Nephron progenitor cell (in vitro differentiated cells): ENCODE measurements at places on chromosomes 12 and 14.

GRCh38 chr12:106434526-106434925 is 77.0 kb downstream of the POLR3B start:
- no peak for DNase-seq

- no peak for DNase-seq
Measured at GRCh38 chr14:30521899-30522736, 36.8 kb upstream of the G2E3 start.

DNA sequence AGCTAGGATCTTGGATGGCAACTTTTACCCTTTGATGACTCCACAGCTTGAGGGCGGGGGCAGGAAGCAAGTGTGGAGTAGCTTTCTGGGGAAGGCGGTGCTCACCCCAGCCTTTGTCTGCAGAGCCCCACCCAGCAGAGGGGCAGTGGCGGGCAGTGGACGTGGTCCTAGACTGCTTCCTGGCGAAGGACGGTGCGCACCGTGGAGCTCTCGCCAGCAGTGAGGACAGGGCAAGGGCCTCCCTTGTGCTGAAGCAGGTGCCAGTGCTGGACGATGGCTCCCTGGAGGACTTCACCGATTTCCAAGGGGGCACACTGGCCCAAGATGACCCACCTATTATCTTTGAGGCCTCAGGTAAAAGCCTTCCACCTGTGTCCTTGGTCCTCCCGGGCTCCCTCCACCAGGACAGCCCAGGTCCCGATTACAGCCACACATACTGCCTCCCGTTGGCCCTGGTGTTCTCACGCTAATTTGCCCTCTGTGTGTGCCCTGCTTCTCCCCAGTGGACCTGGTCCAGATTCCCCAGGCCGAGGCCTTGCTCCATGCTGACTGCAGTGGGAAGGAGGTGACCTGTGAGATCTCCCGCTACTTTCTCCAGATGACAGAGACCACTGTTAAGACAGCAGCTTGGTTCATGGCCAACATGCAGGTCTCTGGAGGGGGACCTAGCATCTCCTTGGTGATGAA is 1.2 kb downstream of the TAPBPL start:
- no peak for DNase-seq

DNA sequence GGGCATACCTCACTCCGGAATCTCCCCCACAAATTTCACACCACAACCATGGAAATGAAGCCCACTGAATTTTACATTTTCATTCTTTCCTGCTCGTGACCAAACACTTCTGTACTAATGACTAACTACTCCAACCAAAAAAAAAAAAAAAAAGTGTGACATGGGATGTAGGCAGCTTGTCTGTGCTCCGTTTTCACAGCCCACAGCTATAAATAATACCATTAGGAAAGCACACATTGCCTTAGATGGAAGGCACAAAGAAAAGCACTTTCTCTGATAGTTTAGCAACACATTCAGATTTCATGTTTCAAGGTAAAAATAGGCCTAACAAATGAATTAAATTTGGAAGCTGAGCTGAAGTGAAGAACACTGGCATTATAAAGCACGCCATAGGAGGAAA is 42.5 kb downstream of the DUSP6 start:
- DNase-seq: no peak

DNA sequence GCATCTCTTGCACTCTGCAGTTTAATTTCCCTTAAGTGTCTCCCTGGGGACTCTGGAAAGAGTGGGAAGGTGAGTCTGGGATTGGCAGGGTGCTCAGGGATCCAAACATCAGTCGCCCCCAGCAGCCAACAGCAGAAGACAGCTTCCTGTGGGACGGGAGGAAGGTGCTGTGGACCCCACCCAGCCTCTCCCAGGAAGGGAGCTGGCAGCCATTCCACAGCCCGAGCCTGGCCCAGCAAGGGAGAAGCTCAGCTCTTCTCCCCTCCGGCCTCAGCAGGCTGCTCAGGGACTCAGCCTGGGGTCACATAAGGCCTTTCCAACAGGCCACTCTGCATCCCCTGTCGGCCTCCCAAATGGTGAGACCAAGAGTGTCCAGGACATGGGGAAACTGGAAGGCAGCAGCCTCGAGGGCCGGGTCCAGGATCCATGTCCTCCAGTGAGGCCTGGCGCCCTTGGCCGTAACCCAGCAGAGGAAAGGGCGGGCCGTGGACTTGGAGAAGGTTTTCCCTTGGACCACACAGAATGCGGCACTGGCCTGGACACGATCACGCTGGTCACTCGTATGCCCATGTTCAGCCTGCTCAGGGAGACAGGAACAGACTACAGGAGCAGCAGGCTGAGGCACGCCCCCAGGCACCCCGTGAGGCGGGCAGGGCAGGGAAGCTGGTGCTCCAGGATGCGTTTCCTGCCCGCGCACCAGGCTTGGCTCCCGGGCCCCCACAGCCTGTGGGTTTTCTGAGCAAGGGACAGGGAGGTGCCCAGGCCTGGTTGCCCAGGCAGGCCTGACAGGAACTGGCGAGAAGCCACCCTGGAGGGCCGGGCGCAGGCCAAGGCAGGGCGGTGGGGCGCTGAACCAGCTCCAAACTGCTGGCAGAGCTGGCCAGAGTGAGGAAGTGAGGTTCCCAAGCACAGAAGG is 3.5 kb downstream of the XRCC3 start:
- no peak for DNase-seq

- no peak for DNase-seq
Measured at GRCh38 chr14:99635116-99635515, 9.8 kb upstream of the HHIPL1 start.

- DNase-seq: no peak
Measured at GRCh38 chr12:66365718-66366490, 63.6 kb downstream of the HELB start.

DNA sequence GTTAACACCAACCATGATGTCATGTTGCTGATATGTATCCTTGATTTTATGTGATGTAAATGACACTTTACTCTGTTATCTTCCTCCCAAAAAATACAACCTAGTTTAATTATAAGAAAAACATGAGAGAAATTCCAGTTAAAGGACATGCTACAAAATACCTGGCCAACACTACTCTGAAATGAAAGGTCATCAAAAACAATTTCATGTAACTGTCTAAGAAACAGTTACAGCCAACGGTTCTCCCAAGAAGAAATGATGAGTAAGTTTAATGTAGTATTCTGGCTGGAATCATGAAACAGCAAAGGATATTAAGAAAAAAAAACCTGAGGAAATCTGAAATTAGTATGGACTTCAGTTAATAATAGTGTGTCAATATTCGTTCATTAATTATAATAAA is 653.3 kb upstream of the FOXG1 start:
- no peak for DNase-seq

- no peak for DNase-seq
Measured at GRCh38 chr12:29728030-29728429, 55.7 kb downstream of the TMTC1 start.

DNA sequence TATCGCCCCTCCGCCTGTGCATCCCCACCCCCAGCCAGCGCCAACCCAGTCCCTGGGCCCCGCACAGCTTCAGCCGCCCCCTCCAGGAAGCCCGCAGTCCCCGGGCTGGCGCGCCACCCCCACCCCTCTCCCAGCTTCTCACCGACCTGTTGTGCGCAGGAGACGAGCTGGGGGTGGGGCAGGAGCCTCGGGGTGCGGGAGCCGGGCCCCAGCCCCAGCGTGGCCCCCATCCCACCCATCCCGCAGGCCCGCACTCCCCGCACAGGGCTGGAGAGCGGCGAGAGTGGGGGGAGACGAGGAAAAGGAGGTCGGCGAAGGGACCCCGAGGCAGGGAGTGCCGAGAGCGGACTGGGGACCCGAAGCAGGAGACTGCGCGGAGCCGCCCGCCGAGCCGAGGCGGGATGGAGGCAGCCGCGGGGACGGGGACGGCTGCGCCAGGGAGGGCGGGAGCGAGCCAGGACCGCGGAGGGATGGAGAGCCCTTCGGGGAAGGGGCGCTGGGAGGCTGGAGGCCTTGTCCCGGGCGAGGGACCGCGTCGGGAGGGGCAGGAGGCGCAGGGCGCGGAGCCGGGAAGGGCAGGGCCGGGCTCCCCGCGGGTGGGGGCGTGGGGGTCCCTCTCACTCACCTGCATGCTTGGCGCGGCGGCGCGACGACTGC is 498 bp downstream of the PIANP start:
- DNase-seq: peak; percentile 65

DNA sequence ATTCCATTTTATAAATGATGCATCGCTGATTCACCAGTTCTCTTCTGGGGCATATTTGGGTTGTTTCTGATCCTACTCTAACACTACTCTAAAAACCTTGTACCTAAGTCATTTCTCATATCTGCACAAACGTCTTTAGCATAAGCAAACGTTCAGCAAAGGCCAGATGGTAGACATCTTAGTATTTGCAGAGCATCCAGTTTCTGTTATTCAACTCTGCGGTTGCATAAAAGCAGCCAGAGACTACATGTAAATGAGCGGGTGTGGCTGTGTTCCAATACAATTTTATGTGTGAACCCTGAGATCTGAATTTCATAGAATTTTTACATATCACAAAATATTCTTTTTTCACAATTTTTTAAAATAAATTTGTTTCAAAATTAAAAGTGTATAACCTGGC is 22.8 kb upstream of the MMP17 start:
- no peak for DNase-seq

DNA sequence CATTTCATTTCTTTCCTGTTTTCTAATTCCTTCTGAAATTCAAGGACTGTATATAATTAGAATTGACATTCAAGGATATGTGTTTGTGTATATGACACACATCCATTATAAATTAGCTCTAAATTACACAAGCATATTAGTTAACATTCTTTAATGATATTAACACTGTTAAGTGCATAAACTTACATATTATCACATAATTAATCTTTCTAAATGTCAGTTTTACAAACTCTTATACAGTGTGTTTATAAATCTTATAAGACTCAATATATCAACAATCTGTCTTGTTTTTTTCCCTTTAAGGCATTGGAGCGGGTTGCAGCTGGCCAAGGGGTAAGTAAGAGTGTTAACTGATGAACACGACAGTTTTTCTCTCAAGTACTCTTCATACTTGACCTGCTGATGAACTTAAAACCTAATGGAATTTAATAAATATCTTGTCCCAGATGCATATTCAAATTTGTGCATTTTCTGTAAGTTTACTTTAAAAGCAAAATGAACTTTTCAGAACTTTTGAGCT is 76.1 kb downstream of the METTL25 start:
- no peak for DNase-seq

GRCh38 chr12:93109551-93110203 is 180.6 kb upstream of the EEA1 start:
- DNase-seq: peak; percentile 39

DNA sequence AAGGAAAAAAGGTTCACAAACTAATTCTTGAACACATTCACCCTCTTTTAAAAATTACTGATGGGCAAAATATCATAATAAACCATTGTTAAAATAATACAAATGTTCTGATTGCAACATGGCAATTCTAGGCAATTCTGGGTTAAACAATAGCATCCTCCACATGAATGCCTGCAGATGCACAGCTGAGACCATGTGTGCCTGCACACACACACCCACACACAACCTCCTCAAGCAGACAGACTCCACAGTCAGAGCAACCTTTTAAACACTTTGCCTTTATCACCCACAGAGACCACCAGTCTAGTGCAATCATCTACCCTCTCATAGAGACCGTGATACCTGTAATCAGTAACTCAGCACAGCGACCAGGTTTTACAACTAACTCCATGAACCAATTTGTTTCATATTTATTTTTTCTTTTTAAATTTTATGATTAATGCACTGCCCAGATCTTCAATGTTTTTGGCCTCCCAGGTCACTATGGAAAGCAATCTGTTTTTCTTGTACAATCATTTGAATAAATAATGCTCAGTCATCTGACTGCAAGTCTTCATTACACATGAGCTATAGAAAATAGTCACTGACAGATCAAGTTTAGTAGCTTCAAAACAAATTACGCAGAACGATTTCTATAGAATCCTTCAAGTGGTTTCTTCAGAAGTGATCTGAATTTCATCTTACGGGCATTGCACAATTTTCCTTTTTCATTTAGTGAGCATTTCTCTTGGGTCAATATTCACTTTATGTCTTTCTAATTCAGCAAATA is 105.8 kb downstream of the PRKD1 start:
- no peak for DNase-seq

GRCh38 chr14:103067231-103067954 is 10.0 kb upstream of the CDC42BPB start:
- DNase-seq: no peak

- no peak for DNase-seq
Measured at GRCh38 chr12:6810758-6811157, 10.9 kb upstream of the GPR162 start.

- DNase-seq: no peak
Measured at GRCh38 chr12:45509621-45510020, 219.9 kb upstream of the ARID2 start.

DNA sequence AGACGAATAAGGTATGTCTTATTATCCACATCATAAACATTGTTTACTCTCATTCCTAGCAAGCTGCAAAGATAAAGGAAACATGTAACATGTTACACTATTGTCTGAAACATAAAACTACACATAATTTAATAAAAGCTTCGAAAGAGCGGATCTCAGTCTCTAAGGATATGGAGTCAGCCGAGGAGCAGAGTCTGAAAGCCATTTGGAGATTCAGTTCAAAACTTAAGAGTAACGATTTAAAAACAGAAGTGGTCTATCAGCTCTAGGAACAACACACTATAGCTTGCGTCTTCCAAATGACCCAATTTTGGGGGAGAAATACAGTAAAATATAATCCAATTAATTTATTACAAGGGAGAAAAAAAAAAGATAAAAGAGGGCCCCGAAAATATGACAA is 775 bp downstream of the NEMF start:
- no peak for DNase-seq

DNA sequence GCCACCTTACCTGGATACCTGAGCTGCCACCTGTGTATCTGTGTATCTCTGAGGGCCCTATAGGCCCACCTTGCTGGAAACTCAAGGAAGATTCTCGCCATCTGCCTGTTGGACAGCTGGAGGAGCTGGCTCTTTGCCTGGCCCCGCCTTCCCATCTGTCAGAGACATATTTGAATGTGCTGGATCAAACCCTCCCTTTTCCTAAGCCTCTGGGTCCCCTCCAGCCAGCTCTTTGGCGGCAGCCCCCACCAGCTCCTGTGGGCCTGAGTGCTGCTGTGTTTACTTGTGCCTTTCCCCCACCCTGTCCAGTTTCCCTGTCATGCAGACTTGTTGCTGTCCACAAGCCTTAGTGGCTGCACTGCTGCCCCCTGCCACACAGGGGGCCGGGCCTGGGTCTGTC is 55.9 kb upstream of the SRSF5 start:
- DNase-seq: no peak

- DNase-seq: no peak
Measured at GRCh38 chr12:8818526-8818925, 3.9 kb upstream of the A2ML1 start.

- DNase-seq: peak; percentile 42
Measured at GRCh38 chr14:91253795-91254323, 9.4 kb upstream of the GPR68 start.
